ENCODE measurements at places on chromosomes 11 and 22.
A peak's percentile ranks its signal among the peaks of the same experiment; 100 is the strongest.

- no peak for DNase-seq
Observed at GRCh38 chr11:119545978-119546915, 123.3 kb upstream of the THY1 start.

DNA sequence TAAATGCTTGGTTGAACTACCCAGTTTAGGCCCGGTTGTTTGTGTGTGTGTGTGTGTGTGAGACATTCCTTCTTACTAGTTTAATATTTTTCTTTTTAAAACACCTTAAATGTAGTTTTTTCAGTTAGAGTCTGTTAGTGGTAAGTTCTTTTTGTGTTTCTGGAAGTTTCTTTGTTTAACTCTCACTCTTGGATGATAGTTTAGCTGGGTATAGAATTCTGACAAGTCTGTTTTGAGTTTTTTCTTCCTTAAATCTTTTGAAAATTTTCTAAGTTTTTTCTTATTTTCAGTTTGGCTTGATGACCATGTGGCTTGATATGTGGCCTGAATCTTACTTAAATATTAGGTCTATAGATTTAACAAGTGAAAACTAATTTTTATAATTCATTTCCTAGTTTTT lies 60.1 kb downstream of the PDE3B start:
- no peak for DNase-seq

GRCh38 chr11:60280412-60280811 lies at the start of gene MS4A4A:
MS4A4A (plus strand) TSS chr11:60280666; CDS start chr11:60280676, 10 bp downstream.
- DNase-seq, result no peak

DNA sequence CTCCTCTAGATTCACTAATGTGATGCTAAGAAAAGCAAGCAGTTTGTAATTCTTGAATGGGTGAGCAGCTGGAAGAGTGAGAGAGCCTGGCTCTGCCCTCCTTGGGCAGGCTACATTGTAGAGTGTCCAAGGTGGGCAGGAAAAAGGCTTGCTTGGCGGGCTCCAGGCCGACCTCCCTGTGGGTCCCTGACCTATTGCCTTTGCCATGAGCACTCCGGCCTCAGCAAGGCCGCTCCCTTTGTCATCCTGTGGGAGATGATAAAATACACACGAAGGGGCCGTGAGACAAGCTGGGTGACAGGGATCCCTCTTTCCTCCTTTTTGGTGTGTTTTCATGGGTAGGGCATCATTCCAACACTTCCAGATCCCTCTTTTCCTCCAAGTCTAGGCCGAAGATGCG lies 41.8 kb downstream of the TIMP3 start:
- no peak for DNase-seq

DNA sequence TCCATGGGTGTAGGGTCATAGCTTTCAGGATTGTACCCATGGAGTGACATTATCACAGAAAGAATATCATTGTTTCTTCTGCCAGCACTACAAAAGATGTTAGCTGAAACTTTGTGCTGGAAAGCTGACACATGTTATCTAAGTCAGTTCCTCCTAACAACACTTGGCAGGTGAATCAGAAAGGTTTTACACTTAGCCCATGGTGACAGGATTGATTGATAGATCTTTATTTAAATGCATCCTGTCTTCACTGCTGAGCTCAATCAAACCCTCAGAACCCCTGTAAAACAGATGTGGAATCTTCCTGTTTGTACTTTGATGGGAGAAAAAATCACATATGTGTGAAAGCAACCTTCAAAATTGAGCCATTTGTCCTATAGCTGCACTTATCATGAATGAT lies 811.5 kb upstream of the ANO3 start:
- no peak for DNase-seq

GRCh38 chr11:66636411-66636810 lies 2.1 kb upstream of the RBM4 start:
- DNase-seq, result no peak

- DNase-seq, result no peak
Observed at GRCh38 chr11:69040051-69040450, 8.7 kb upstream of the TPCN2 start.

- no peak for DNase-seq
Observed at GRCh38 chr22:21634081-21634480, 1.5 kb downstream of the CCDC116 start.

DNA sequence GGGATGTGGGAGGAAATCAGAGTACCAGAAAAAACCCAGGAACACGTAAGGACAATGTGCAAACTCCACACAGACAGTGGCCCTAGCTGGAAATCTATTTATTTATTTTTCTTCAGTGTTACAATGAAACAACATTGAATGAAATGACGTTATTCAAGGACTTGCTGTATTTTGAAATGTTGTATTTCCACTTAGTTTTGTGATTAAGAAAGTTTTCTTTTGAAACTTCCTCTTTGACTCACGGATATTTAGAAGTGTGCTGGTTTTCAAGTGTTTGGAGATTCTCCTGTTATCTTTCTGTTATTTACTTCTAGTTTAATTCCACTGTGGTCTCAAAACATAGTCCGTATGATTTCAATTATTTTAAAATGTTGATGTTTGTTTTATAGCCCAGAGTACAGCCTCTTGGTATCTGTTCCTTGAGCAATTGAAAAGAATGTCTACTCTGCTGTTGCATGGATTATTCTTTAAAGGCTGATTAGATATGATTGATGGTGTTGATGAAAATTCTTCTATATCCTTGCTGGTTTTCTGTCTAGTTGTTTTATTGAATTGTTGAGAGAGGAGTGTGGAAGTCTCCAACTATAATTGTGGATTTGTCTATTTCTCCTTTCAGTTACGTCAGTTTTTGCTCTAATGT lies 141.0 kb downstream of the ARHGAP20 start:
- DNase-seq, result no peak

DNA sequence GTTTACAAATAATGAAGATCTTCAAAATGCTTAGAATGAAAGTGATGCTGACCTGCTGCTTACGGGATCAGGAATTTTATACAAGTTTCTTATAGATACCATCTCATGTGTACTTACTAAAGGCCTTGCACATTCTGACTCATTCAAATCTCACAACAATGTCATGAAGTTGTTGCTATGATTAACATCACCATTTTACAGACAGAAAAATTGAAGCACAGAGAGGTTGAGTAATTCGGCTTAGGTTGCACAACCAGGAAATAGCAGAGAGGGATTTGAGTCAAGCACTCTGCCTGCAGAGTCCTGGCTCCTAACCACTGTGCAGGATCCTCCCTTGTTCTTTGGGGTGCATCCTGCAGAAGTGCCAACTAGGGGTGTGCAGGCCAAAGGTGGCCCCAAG lies 471.9 kb downstream of the MIAT start:
- DNase-seq, result no peak

DNA sequence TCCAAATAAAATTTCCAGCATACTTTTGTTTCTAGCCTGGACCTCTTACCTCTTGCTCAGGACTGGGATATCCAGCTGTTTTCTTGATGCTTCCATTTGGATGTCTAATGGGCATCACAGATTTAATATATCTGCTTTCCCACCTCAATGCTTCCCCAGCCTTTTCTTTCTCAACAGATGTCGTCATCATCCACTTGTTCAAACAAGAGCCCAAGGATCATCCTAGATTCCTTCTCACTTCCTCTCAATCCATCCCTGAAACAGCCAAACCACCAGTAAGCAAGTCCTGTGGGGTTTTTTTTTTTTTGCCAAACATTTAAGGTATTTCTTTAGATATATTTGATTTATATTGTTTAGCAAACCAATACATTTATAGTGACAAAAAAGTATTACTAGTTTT lies 12.5 kb downstream of the THY1 start:
- DNase-seq, result no peak

DNA sequence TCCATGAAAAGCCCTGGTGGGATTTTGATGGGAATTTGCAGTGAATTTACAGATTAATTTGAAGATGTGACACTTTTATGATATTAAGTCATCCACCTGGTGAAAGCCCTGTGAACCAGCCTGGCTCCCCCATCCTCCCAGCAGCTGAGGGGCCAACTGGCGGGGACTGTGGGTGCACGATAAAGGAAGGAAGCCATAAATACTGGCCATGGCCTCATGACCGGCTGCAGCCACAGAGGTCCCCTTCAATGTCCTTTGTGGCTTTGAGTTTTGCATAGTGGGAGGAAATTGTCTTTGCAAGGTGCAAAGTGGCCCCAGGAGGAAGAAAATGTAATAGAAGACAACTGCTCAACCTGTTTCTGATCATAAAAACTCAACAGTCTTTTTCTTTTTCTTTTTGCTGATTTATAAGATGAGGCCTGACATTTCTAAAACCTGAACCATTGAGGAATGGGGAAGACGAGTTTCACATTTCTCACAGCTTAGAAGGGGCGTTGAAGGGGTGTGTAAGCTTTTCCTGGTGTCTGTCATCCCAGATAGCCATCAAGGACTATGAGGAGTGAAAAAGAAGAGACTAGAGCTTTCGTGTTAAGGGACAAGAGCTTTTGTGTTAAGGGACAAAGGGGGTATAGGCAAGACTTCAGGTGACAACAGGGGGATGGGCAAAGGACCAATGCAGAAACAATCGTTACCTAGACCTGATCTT lies 6.3 kb upstream of the NDUFV1 start:
- no peak for DNase-seq

DNA sequence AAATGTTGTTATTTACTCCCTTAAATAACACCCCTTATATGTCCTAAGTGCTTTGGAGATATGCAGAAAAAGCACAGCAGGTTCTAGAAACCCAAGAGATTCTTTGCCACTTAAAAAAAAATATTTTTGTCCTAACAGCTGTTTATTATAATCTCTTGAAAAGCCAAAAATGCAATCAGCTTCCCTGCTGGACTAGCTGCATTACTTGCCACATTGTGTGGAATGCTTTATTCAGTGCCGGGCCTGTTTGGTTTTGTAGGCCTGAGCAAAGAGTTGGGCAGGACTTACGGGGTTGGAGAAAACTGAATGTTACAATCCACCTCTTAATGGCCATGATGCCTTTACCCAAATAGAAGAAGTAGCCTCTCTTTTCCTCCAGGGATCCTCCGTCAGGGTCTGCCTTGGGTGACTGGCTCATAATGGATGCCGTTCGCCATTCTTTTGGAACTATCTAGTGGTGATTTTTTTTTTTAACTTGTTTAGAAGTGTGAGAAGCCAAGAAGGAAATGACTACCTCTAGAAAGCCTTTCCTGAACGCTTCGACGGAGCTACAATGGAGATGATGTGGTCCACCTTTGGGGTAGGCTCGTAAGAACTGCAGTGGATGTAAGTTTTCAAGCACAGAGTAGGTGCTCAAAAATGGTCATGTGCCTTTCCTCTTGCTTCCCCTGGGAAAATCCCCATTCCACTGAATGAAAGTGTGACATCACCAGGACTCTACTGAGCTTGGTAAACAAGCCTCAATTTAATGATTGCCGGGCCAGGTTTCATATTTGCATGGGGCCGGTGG lies 241.3 kb upstream of the NCAM1 start:
- DNase-seq, result no peak

DNA sequence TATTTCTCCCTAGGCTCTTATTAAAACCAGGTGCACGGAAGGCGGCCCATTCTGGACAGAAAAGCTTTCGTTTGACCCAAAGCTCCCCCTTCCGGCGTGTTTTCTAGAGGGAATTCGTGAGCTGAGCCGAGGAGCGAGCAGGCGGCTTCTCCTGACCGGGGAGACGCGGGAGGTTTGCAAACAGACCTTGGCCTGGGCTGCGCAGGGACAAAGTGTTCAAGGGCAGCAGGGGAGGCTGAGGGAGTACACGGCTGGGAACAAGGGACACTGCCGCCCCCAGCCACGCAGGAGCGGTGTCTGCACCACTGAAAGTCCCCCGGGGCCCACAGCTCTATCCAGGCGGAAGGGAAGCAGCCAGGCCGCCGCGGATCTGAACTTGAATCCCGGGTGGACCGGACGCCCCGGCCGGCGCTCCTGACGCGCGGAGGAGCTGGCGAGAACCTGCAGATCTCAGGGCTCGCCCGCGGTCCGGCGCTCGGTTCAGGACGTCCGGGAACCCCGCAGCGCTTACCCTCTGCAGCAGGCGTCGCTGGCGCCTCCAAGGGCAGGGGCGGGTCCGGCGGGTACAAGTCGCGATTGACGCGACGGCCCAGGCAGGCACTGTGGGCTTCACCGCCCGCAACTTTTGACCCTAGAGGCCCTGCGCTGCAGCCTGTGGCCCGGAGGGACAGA lies 101.9 kb downstream of the WT1 start:
- DNase-seq, result peak; percentile 8

- no peak for DNase-seq
Observed at GRCh38 chr11:133078591-133079404, 453.5 kb downstream of the OPCML start.

DNA sequence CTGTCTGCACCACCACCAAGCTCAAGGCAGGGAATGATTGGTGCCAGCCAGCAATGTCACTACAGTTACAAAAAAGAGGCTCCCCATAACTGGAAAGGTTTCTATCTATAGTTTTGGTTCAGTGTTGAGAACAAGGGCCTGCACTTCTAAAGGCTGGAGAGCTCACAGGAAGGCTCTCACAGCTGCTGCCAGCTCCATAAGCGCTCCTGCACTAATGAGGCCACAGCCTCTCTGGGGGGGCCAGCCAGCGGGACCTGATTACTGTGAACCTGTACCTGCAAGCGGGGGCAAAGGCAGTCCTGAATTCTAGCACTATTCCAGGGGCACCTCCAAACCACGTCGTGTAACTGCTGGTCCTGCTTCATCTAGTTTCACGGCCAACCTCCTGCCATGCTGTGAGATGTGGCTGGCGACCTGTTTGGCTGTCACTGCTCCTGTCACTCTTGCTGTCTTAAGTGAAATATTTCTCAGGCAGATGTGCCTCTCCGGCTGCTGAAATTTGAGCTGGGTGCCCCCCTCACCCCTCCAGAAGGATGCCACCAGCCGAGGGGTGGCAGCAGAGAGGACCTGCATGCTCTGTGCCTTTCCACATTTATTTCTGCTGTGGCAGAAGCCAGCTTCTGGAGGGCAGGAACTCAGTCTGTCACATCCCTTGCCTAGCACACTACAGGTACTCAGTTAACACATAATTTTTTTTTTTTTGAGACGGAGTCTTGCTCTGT lies 53.3 kb upstream of the ARFGAP3 start:
- DNase-seq, result no peak

GRCh38 chr11:125001849-125002248 lies 47.8 kb downstream of the CCDC15 start:
- no peak for DNase-seq

GRCh38 chr11:67612751-67613150 lies 6.0 kb downstream of the NDUFV1 start:
- DNase-seq, result no peak

- DNase-seq, result no peak
Observed at GRCh38 chr11:65185869-65186341, 4.2 kb downstream of the CAPN1 start.

- no peak for DNase-seq
Observed at GRCh38 chr11:46410021-46410420, 18.4 kb upstream of the CHRM4 start.

GRCh38 chr11:98965775-98966174 lies 55.0 kb upstream of the CNTN5 start:
- DNase-seq, result no peak

DNA sequence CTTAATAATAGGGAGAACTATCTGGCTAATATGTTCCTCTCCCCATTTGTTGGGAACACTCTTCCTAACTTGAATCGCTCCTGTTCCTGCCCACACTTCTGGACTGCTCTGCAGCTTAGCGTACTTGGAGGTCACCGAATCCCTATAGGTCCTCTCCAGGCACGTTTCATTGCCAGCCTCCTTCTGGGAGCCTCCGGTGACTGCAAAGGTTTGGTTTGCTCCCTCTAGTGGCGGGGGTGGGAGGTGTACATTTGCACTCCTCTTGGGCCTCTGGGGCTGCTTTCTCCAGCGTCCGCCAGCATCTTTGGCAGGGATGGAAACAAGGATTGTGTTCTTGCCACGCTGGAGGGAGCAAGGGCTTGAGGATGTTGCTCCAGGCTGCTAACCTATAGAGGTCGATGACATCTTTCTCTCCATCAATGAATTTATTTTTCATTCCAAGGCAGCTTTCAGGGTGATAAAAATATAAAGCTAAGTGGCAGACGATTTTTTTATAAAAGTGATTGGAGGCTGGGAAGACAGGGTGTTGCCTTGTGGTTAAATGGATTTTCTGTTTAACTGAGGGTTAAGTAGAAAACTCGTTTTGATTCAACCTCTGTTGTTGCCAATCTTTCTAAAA lies 48.7 kb downstream of the TSPAN18 start:
- peak; percentile 25 for DNase-seq
